ENCODE measurements at places on chromosomes 4 and X. TPM values are rescaled to one million over a fixed set of nuclear protein-coding genes. Genes with fewer than 3 reads are reported as not detected.

DNA sequence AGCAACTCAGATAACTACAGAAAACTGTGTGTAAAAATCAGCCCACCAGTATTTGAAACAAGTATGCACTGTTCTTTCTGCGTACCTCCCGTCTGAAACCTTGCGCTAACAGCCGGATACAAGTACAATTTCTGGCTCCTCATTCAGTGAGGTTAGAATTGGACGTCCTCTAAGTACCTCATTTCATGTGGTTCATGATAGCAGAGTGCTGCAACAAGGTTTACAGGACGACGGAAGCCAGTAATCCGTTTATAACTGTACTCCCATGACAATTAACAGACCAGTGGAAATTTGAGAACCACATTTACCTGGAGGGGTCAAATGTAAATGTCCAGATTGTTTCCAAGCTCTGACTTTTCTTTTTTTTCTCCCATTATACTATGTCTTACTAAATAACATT is 52.9 kb upstream of the TENM3 start:
- no peak for DNase-seq

- DNase-seq, result no peak
Observed at GRCh38 chr4:153418121-153418520, 48.0 kb upstream of the TMEM131L start.

- DNase-seq, result peak; percentile 64
Observed at GRCh38 chr4:148926276-148927260, 484.4 kb upstream of the NR3C2 start.

DNA sequence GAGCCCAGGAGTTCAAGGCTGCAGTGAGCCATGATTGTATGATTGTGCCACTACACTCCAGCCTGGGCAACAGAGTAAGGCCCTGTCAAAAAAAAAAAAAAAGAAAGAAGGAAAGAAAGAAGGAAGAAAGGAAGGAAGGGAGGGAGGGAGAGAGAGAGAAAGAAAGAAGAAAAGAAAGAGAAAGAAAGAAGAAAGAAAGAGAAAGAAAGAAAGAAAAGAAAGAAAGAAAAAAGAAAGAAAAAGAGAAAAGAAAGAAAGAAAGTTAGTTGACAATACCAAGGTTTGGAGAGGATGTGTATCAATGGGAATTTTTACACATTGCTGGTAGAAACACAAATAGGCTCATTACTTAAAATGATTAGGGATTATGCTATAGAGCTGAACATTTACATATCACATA is 19.8 kb downstream of the RADX start:
- DNase-seq, result no peak

- no peak for DNase-seq
Observed at GRCh38 chr4:112895811-112896608, 153.4 kb upstream of the ANK2 start.

- DNase-seq, result peak; percentile 40
Observed at GRCh38 chrX:13463608-13464007, 105.8 kb upstream of the EGFL6 start.

DNA sequence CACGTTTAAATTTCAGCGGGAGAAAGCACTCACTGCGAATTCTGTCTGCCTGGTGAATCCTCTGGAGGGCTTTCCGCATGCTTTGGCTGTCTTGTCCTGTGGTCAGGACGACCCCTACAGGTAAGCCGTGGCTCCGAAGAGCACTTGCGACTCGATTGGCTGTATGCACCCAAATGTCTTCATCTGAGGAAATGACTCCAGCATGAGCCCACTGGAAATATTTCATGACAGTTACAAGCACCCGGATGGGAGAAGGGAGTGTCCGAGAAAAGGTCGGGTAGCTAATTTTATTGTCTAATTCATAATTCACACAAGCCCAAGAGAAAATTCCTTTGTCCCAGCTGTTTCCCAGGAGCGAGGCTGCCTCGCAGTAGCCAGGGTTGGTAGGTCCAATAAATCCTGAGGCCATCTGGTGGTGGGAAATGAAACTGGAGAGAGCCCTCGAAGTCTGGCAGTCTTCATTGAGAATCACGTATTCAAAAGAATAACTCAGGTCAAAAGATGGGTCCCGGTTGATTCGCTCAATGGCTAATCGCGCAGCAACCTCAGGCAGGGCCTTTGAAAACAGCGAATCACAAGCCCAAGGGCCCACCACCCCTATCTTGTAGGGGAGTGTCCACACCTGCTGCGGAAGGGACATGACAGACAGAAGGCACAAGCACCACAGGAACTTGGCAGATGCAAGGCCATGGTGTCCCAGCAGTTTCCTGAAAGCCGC is 6.6 kb downstream of the GUCY2F start:
- no peak for DNase-seq

The TLR1 gene
- total RNA-seq, result 3.4 TPM

The GRIA2 gene
- total RNA-seq, result not detected

The DMP1 gene
- total RNA-seq, result not detected

The XAGE1A gene
- not detected for total RNA-seq

The RAB40A gene
- total RNA-seq, result not detected

Data from Right ventricle myocardium superior (tissue), 1 donor.